DMS153 (cell line): ENCODE measurements at places on chromosomes 5 and 9.

DNA sequence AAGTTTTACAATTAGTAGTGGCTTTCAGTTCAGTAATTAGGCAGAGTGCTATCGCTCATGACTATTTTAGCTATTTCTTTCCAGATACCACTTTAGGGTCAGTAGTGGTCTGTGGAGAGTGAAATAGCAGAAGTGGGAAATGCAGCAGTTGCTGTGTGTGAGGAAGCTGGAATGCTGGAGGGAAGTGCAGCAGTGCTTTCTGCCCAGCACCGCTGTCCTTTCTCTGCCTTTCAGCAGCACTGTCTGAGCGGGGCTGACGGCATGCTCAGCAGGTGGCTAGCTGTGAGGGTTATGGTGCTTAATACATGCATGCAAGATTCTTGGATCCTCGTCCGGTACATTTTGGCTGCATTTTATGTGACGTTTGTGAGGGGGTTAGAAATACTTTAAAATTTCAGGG is 213.9 kb downstream of the PBX3 start:
- no peak for DNase-seq

DNA sequence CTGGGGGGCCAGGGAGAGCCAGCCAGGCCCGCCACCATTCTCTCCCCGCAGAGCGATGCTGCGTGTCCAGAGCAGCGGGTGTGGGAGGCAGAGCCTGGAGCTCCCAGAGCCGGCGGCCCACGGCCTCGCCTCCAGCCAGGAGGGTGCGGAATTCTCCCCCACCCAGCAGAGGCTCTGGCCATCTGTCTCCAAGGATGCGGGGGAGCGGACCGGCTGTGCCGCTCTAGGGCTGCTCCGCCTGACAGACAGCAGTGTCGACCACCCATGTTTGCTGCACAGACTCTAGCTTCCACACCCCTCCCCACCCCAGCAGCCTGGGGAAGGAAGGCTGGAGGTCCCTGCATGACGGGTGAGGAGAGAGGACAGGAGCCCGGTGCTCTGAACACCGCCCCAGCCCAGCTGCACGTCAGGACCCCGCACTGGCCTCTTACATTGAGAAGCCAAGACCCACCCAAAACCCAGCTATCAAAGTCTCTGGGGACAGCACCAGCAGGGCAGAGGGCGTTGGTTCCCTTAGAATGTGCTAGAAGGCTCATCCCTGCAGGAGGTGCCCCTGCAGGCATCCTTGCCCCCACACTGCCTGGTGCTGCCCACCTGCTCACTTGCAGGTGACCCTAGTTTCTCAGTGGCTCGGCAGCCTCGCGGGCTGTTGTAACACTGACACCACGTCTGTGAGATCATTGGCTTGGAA is 29.7 kb upstream of the FCN1 start:
- DNase-seq: no peak

- DNase-seq: no peak
These were observed 216.3 kb downstream of the KIAA0825 start for GRCh38 chr5:94402096-94402495.

DNA sequence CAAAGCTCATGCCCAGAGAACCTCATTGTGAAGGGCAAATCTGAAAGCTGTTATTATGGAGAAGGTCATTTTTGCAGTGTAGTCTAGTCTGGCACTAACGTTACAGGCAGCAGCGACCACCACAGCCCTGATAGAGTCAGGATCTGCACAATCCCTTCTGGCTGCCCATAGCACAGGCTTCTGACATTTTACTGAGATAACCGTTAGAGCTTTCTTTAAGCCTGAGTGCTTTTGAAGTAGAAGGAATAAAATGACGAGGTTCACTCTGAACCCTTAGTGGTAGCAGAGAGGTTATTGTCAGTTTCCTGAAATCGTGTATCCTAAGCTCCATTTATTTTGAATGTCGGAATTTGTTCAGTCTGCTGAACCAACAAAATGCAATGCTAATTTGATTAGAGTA is 505.1 kb downstream of the CDH12 start:
- DNase-seq: no peak

DNA sequence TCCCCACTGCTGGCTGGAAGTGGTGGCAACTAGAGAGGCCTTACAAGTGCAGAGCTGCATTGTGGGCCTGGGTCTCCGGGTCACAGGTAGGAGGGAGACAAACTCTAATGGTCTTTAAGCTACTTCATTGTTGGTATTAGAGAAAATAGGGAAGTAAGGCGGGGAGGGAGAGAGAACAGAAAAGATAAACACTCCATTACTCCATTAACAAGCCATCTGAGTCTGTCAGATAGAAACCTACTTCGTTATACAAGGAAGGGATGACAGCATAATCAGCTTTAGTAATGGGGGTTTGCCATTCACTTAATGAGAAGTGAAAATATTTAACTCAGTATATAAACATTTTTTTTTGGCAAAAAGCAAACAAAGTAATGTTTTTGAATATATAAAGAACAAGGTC is 107.4 kb downstream of the TLE1 start:
- DNase-seq: no peak

GRCh38 chr5:177301503-177302165 is 1.9 kb downstream of the RAB24 start:
- peak; percentile 86 for DNase-seq

DNA sequence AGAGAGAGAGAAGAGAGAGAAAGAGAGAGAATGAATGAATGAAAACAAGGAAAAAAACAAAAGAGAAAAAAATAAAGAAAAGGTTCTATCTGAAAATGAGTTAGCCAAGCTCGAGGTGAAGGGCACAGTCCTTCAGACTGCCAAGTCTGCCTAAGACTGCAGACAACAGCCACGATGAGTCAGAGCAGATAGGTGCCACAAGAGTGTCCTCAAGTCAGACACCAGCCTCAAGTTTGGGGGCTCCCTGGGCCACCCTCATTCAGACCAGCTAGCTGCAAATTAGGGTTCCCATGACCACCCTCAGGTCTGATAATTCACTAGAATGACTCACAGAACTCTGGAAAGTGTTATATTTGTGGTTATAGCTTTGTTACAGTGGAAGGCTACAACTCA is 13.9 kb upstream of the HABP4 start:
- no peak for DNase-seq

GRCh38 chr9:75487856-75488718 is 399.8 kb downstream of the OSTF1 start:
- DNase-seq: no peak

GRCh38 chr5:158812408-158812807 is 287.3 kb downstream of the EBF1 start:
- DNase-seq: no peak

DNA sequence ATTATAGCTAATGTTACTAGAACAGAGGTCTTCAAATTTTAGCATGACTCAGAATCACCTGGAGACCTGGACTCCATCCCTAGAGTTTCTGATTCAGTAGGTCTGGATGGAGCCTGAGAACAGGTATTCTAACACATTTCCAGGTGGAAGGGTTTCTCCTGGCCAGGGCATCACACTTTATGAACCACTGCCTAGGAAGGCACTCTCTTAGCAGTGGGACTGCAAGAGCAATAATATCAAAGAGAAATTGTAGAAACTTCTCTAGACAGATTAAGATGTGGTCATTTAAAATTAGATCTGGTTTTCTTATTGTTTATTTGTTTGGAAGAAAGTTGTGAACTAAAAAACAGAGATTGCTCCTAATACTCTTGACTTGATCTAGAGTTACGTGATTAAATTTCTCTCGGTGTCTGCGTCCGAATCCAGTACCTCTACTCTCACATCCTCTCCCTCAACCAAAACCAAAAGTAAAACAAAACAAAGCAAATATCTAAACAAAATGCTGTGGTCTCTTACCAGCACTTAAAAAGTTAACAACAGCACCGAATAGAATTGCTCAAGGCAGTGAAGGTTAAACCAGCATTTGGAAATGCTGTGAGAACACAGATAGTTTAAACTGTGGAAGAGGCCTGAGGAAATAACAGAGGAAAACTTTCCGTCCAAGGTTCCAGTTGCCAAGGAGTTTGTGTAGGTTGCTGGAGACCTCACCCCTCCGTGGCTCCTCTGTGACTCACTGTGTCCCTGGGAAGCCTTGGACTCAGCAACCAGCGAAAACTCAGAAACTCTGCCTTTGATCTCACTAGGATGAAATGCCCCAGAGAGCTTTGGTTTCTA is 193.4 kb downstream of the ARRDC3 start:
- DNase-seq: no peak

DNA sequence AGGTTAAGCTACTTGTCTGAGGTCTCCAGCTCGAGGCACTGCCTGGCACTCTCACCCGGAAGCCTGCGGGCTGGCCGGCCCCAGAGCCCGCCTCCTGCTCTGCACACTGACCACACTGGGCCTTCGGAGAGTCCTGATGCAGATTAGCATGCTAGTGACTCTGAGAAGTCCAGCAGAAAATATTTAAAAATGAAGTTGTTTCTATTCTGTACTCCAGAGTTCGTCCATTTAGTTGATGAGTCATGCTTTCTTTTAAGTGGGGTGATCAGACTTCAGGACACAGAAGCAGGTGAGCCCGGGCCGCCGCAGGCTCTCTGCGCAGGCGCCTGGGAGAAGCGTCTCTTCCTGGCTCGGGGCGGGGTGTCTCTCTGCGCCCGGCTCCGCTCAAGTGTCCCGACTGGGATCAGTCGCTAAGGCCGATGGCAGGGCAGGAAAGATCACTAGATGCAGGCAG is 32.5 kb downstream of the FAM240B start:
- peak; percentile 61 for DNase-seq

DNA sequence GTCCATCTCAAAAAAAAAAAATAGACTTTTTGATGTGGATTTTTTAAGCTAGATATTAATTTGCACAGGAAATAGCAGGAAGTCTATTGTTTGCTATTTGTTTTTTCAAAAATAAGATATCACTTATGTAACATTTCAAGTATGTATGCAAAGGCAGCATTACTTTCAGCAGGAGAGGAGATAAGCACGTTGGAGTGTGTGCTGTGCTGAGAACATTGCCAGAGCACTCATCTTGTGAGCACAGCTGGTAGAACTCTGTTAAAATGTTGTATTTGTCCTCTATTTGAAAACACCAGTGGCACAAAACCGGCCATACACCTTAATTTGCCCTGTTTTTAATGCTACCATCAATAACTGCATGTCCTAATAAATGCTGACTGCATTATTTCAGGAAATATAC is 1061.9 kb upstream of the CDH18 start:
- DNase-seq: no peak

DNA sequence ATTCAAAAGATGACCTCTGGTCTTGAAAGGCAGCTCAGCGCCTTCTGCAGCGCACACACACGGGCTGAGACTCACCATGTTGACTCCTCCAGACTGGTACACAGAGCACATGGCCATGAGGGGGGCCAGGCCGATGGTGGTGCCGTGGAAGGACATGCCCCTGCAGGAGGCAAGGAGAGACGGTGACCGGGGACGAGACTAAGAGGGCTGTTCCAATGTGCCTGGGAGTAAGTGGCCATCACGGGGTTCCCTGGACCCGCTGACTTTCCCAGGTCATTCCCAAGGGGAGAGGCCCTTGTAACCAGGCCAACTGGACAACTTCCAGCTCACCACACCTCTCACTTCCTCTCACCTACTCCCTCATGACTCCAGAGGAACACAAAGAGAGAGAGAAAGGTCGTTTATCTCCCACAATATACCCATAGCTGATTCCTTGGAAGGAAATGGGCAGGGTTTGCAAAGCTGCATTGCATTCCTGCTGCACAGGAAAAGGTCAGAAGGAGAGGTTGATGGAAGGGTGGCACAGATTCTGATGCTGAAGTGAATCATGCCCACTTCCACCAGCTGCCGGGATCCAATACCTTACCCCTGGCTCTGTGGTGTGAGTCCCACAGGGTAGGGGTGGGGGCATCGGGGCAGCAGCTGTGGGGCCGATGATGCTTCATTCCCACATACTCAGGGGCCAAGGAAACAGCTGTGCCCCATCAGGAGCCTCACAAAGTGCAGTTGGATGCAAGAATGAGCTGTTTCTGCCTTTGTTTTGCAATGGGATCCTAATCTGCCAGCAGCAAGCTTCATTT is 47.2 kb downstream of the NIPAL4 start:
- no peak for DNase-seq

GRCh38 chr9:37406603-37407401 is 15.7 kb upstream of the GRHPR start:
- no peak for DNase-seq

DNA sequence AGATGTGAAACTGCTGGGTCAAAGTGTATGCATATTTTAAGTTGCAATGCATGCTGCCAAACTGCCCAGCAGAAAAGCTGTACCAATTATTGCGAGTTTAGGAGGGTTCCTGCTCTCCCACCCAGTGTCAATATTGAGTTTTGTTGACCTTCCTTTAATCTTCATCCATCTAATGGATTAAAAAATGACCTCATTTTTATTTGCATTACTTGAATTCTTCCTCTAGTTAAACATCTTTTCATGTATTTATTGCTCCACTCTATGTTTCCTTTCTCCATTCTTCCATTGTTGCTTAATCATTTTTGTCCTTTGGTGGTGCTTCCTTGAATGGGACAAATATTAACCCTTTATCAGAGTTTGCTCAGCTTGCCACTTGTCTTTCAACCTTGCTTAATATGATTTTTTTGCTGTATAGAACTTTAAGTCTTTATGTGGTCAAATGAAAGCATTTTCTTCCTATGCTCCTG is 32.4 kb downstream of the TLE1 start:
- DNase-seq: peak; percentile 25

- DNase-seq: no peak
These were observed 90.8 kb downstream of the CAAP1 start for GRCh38 chr9:26801772-26802171.

- no peak for DNase-seq
These were observed 113.9 kb downstream of the TAF11L14 start for GRCh38 chr5:17748201-17748600.

DNA sequence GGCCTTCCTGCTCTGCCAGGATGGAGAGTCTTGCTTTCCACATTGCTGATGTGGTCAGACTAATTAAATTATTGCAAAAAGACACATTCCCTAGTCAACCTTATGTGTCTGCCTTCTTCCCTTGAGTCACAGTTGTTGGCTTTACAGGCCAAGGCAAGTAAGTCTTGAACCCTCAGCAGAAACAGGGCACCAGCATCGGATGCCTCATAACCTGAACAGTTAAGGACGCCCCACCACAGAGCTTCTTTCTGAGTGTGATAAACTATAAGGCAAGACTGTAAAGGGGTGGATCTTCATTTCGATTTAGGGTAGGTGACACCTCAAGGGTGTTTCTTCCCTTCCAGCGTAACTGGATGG is 670 bp upstream of the KIF2A start:
- no peak for DNase-seq

DNA sequence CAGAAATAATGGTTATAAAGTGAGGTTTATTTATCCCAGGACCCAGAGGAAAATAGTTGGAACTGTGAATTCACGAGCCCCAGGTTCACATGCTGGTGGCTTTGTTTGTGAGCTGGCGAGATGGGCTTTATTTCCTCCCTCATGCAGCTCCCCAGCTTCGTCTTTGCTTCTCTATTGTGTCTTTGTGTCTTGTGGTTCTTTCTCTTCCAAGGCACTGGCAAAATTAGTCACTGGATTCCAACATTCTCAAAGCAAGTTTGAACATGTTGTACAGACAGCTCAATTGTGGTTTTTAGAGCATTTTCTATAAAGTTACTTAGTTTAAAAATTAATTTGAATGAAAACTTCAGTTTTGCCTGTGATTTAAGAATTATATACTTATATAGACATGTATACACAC is 7.2 kb downstream of the NDUFS6 start:
- DNase-seq: no peak
